ENCODE measurements at places on chromosomes 5 and 9. TPM values are rescaled to one million over a fixed set of nuclear protein-coding genes. Genes with fewer than 3 reads are reported as not detected.

The IFNA13 gene
- total RNA-seq, result not detected

GRCh38 chr9:130199605-130200004 is 27.4 kb downstream of the NCS1 start:
- DNase-seq, result no peak

DNA sequence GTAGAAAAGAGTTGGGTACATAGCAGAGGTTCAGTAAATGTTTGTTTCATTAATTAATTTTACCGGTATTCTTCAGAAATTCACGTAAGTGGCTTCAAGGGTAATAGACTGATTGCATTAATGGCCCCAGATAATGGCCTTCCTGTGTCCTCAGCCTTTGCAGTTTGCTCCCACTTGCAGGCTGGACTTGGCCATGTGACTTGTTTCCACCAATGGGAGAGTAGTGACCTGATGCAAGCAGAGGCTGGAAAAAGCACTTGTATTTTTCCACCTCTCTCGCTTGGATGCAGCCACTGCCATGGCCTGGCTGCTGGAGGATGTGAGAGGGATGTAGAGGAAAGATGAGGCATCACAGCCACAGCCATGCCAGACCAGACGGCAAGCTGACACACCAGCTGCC is 480.9 kb downstream of the CDK5RAP2 start:
- DNase-seq, result no peak

The PCDHB15 gene
- total RNA-seq, result not detected

The SPATA24 gene
- total RNA-seq, result 4.8 TPM

DNA sequence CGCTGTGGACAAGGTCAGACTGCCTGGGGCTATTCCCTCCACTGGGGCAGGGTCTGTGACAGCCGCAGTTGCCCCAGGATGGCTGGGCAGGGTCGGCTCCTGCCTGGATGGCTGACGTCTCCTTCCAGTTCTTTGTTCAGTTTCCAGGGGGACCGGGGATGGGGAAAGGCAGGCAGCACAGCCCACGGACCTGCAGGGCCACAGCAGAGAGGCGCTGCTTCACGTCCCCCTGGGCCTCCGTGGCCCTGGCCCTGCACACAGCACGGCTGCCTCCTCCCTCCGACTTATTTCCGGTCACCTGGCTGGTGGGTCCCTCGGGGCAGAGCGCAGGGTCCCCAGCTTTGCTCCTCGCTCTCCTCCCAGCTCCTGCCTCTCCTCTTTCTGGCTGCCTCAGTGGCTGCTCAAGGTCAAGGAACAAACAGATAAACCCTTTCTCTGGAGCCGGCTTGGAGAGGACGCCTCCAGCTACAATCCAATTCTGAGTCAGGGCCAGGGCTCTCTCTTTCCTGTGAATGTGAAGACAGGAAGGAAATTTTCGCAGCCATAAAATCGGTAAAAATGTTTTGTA is 169.7 kb downstream of the C9orf50 start:
- DNase-seq, result no peak

GRCh38 chr5:1874348-1874747 is 8.4 kb downstream of the IRX4 start:
- no peak for DNase-seq

Measured in naive thymus-derived CD4-positive, alpha-beta T cell (primary cell).